Cerebellum (tissue), 4 donors: ENCODE measurements at places on chromosomes 5 and 9. TPM values are rescaled to one million over a fixed set of nuclear protein-coding genes. Genes with fewer than 3 reads are reported as not detected.

Gene SV2C
- total RNA-seq = 9.3 TPM

Gene ADGRV1
- total RNA-seq = 249 TPM

Gene MAMDC4
- total RNA-seq = 6.0 TPM

Gene C5orf63
- 7.5 TPM for total RNA-seq

Gene PCDHB14
- 16.3 TPM for total RNA-seq
